ENCODE measurements at places on chromosomes 13 and 19.
A peak's percentile ranks its signal among the peaks of the same experiment; 100 is the strongest.

DNA sequence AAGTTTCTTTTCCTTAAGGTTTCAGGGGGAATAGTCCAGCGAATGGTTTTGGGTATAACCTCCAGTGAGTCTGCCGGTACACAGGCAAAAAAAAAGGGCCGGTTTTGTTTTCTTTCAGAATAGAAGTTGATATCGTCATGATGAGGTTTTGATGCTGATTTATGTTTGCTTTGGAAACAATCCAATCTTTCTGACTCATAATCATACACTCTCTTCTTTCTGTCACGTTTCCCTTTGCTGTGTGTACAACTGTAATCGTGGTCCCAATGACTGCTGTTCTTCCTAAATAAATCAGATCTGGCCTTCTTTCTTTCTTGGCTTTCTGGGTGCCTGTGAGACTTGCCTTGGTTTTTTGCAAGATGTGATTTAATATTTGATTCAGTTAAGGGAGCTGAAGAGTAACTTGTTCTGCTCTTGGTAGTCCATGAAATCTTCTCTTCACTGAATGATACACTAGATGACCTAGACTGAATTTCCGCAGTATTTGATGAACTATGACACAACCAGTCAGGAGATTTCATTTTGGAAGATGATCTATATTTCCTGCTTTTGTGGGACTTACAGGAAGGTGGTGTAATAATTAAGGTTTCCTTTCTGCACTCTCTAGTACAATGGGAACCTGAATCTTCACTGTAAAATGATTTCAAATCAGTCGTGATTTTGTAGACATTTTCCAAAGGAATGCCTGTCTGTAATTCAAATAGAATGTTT is 34.9 kb upstream of the METTL21C start:
- DNase-seq = no peak

- DNase-seq = no peak
Measured at GRCh38 chr19:46603195-46603637, 2.1 kb downstream of the CALM3 start.

DNA sequence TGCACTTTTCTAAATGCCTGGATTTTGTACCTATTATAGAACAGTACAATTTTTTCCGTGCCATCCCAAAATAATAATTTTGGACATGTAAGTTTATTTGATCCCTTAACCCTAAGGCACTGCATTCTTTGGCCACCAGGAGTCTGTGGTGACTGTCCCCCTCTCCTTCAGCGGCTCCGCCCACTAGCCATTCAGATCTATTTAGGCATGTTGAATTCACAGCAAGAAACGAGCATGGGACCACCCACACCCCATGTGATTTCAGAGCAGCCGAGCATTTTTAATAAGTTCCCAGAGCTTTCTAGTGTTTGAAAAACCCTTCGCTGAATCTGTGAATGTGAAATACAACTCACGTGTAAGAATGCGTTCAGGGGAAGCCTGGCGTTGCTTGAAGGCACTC is 567.5 kb downstream of the MYO16 start:
- DNase-seq = no peak

- DNase-seq = no peak
Measured at GRCh38 chr19:8820234-8820633, 11.9 kb downstream of the ZNF558 start.

DNA sequence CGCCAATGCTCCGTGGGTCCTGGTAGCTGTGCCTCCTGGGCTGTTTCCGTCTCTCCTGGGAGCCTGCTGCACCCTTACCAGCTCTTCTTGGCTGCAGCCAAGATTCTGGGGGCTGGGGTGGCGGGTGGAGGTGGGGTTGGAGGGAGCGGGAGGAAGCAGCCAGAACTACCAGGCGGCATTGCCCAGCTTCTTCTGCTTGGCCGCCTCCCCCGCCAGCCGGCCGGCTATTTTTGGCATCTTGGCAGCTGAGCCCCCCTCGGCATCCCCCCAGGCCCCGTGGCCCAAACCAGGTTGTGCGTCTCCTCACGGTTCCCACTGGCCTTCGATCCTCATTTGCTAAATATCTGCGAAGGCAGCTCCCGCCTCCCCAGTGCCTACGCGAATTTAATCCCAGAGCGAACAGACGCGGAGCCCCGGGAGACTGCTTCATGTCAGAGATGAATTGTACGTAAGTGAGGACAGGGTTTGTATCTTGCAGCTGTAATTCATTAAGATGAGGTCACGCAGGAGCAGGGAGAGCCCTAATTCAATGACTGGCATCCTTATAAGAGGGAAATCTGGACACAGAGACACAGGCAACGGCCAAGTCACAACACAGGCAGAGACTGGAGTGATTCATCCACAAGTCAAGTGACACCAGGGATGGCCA is 12.8 kb upstream of the PEAK3 start:
- DNase-seq = peak; percentile 75

DNA sequence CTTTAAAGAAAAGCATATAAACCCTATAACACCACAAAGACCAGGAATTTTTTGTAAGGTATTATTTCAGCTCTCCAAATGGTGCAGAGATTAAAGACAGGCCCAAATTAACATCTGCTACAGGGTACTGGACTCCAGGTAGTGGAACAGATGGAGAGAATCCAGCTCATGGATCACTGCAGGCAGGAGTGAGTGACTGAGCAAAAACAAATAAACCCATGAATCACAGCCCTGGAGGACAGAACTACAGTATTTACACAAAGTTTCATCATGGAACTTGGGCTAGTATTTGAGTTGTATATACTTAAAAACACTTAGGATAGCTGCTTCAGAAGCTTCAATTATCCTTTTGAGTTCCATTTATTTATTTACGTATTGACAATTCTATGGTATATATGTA is 132.8 kb upstream of the SPRY2 start:
- DNase-seq = no peak

- DNase-seq = no peak
Measured at GRCh38 chr13:20058476-20058875, 99.9 kb downstream of the ZMYM2 start.

GRCh38 chr13:98873377-98874028 is 104.4 kb downstream of the DOCK9 start:
- DNase-seq = no peak

DNA sequence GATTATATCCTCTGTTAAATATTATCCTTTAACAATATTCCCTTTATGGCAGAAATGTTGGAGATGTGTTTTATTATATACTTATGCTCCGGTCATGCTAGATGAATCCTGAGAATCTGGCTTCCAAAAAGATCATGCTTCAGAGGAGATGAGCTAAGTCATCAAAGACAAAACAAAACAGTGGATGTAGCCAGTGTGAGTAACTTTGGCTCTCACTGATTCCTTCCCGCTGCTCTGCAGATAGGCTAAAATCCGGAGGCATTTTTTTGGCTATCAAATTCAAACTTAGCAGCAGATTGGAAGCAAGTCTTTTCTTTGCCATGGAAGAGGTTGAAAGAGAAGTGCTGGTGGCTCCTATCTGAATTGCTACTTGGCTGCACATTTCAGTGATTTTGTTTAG is 295.9 kb downstream of the GPC6 start:
- no peak for DNase-seq

- DNase-seq = no peak
Measured at GRCh38 chr13:96381681-96382080, 291.8 kb downstream of the HS6ST3 start.

GRCh38 chr13:24134231-24134630 is 26.3 kb upstream of the SPATA13 start:
- no peak for DNase-seq

DNA sequence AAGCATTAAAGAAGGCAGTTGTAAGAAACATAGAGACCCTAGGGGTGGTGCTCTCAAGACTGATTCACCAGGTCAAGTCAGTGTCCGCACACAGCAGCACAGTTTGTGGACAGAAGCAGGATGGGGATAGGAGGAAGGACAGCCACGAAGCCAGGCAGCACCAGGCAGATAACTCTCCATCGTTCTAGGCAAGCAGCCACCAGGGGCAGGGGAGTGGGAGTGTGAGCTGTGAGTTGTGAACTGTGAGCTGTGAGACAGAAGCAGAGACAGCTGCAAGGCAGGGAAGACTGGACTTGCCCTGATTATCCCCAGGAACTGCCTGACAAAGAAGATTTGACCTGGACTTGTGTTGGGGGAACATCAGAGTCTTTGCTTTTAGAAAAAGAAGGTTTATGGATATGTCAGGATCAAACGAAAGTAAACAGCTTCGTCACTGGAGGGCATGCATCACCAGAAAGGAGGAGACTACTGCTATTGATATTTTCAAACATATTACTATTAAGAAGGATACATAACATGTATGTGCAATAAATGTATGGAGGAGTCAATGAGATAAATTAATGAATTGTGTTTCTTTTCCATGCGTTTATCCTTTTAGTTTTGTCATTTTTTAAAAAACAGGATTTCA is 286.1 kb downstream of the IRS2 start:
- DNase-seq = peak; percentile 34

DNA sequence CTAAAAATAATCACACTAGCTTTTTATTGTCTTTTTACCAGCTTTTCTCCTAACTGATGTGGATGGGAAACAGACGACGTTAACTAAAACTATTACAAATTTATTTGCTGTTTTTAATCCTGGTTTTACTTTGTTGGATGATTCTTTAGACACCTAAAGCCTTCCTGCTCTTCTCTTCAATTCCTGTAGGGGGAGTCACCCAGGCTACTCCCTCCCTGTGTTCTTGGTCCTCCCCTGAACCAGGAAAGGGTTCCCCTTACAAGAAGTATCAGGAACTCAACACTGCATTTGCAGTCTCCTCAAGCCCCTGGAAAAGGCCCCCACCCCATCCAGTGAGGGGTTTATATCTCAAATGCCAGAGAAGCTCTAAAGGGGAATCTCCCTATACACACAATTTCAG is 206.1 kb downstream of the SUCLA2 start:
- DNase-seq = no peak

DNA sequence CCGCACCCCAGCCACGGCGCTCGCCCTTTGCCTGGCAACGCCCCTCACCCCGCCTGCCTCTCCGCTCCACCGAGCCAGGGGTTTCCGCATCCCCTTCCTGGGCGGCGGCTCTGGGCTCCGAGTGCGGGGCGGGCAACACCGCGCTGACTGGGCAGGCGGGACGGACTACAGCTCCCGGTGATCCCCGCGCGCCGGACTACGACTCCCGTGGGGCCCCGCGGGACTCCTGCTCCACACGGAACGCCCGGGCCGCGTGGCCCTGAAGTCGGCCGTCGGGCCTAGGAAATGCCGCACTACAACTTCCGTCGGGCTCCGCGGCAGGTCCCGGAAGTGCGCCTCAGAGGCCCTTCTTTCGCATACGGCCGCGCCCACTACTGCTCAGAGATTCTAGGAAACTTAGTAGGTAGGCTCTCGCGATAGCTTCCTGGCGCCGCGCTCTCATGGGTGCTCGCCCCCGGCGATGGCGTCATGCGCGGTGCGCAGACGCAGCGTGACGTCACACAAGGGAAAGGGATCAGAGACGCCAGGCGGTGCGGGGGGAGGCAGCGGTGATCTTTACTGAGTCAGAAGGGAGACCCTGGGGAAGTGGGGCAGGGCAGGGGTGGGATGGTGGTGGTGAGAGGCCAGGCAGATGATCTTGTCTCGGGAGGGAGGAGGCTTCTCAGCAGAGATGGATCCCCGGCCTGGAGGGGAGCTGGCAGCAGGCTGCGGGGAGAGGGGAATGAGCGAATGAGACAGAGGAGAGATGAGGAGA is at the start of gene JOSD2:
JOSD2 (minus strand) TSS at position 123 of the 754 bp plus-strand sequence. CDS start 760 bp downstream, outside the sequence.
- peak; percentile 100 for DNase-seq

DNA sequence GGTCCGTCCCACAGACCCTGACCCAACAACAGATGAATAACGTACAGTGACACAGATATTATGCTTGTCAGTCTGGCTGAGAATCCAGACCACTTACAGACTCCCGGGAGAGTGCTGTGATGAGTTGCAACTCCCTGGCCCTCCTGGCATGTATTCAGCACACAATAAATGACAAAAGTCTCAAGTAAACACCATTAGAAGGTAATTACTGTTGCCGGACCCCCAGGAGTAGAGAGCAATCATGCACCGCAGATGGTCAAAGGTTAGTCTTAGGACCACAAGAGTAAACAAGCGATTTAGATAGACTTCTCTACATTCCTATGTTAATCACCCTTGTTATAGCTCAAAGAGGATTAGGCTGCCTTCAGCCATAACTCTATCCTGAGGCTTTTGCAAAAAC is 726.4 kb upstream of the GPC6 start:
- DNase-seq = no peak

GRCh38 chr13:21875116-21875515 is 204.2 kb downstream of the FGF9 start:
- no peak for DNase-seq

GRCh38 chr19:54248016-54248601 is 5.5 kb upstream of the LILRA6 start:
- no peak for DNase-seq

DNA sequence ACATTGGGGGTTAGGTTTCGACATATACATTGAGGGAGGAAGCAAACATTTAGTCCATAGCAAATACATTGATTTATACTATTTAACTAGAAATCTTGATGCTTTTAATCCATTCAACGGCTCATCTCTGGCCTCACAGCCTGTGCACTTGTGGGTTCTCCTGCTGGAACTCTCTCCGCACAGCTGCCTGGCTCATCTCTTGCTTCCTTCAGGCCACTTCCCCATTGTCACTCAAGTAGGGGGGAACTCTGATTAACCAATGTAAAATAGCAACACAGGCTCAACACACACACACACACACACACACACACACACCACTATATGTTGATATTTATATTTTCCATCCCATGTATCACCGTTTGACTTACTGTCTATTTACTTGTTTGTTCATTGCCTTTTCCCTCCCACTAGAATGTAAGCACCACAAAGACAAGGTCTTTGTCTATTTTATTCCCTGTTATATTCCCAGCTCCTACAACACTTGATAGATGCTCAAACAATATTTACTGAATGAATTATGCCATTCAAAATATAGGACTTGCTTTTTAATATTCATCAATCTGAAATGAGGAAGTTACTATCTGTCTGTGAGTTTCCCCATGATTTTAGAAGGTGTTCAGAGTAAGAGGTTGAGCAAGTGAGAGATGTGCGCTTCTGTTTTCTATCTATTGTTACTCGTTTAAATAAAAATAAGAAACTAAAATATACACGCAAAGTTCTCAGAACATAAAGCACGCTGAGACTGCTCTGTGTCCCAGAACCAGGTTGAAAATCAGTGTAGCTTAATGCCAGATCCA is 29.8 kb upstream of the PABPC3 start:
- no peak for DNase-seq

DNA sequence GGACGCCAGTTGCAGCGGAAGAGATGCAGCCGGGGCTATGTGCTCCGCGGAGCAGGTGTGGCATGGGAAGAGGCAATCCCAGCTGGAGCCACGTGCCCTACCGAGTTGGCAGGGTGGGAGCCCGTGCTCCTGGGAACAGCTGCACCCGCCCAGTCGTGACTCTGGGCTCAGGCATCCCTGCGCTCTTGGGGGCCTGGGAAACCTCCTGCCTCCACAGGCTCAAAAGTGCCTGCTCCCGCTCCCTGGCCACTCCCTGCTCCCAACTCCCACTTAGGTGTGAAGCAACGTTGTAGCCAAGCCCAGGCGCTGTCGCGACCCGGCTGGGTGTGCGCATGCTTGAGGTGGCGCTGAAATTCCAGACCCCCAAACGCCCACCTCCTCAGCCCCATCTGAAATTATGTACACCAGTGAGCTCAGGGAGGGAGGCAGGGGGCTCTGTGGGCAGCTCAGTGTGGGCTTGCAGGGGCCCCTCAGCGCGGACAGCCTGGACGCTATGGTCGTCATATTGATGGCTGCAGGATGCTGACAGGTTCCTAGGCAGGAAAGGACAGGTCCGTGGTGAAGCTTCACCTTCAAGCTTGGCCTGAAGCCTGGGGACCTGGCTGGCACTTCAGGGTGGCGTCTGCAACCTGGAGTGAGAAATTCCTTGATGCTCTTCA is 429.9 kb downstream of the SLITRK1 start:
- no peak for DNase-seq

- peak; percentile 90 for DNase-seq
Measured at GRCh38 chr13:71864094-71864985, 2.7 kb downstream of the DACH1 start.

All from retina (tissue), 1 donor.